Left lung (tissue), 14 donors: ENCODE measurements at places on chromosomes 3 and 15. TPM values are rescaled to one million over a fixed set of nuclear protein-coding genes. Genes with fewer than 3 reads are reported as not detected.

DNA sequence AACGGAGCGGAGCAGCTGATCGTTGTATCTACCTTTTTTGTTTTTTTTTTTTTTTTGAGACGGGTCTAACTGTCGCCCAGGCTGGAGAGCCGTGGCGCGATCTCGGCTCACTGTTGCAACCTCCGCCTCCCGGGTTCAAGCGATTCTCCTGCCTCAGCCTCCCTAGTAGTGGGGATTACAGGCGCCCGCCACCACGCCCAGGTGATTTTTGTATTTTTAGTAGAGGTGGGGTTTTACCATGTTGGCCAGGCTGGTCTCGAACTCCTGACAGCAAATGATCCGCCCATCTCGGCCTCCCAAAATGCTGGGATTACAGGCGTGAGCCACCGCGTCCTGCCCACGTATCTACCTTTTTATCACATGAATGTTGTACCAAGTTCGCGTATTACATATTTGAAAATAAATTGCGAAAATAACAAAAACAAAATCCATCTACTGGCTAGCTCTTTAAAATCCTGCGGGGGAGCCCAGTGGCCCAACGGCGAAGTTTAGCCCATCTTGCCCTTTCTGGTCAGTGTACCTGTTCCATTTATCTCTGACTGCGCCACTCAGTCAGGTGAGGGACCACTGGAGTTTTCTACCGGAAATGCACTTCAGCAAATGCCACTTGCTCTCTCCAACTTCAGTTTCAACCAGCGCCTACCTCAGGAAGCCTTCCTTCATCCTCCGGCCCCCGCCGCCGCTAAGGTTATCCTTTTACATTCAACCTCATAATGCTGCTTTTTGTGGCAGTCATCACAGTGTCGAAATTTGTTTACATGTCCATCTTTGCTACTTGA, 1.2 kb upstream of the EIF3J start:
- peak; percentile 38 for DNase-seq

DNA sequence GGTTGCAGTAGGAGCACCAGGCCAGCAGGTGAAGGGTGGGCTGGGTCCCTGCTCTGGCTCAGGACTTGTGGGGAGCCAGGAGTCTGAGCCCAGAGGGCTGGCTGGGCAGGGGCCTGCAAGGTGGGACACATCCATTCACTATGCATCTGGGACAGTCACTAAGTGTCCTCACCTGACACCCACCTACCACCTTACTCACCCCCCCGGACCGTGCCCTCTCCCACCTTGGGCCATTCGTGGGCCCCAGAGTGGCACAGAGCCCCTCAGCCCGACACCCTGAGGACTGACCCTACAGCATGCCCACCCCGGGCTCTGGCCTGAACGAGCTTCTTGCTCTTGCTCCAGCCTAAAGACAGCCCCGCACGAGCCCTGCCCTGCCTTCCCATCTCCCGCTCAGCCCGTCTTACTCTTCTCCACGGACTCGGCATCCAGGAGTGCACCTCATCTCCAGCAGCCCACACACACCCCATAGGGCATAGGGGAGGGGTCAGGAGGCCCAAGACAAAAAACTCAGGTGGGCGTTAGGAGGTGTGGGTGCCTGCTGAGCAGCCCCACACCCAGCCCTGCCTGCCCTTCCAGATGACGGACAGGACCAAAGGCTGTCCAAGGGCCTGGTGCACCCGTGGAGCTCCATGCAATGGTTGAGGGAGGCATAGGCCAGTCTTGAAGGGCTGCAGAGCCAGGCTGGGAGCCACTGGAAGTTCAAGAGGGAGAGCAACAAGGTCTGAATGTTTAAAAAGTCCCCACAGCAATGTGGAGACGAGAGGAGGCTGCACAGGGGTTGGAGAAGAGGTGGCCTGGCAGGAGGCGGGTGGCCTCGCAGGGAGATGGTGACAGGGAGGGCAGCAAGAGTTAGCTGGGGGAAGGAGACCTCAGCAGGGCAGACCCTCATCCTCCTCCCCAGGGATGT, 27.0 kb downstream of the PTH1R start:
- DNase-seq: no peak

DNA sequence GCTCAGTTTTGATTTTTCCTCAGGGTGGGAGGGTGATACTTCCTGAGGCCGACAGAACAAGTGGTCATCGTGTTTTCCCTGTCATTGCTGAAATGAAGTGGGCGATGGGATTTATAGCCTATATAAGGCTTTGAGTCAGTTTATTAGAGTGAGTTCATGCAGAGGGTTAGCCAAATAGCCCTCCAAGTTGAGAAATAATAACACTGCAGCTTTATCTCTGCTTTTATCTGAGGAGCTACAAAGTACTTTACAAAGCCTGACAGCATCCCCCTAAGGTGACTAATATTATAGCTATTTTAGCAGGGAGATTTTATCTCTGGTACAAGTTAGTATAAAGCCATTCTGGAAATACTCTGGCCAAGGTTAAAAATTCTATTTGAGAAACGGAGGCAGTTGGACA, 389.6 kb downstream of the MFSD1 start:
- no peak for DNase-seq

- peak; percentile 64 for DNase-seq
These were observed 10.3 kb downstream of the TIMP4 start for GRCh38 chr3:12148183-12148940.

The CEMIP gene
- polyA plus RNA-seq: 20.0 TPM

DNA sequence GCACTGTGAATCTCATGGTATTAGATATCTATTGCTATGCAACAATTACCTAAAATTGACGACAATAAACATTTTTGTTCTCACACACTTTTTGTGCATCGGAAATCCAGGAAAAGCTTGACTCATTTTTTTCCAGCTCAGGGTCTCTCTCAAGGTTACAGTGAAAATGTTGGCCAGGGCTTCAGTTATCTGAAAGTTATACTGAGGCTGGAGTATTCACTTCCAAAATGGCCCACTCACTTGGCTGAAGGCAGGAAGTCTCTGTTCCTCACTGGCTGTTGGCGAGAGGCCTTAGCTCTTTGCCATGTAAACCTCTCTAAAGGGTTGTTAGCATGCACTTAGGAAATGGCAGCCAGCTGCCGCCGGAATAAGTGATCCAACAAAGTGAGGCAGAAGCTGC, 41.4 kb downstream of the OSTN start:
- DNase-seq: no peak
